ENCODE measurements at places on chromosomes 3 and 15. TPM values are rescaled to one million over a fixed set of nuclear protein-coding genes. Genes with fewer than 3 reads are reported as not detected.
A peak's percentile ranks its signal among the peaks of the same experiment; 100 is the strongest.

The PDE12 gene
- 34.6 TPM for total RNA-seq

The PLSCR2 gene
- not detected for total RNA-seq

The ALPK3 gene
- total RNA-seq: 13.5 TPM

The MOBP gene
- total RNA-seq: 0.95 TPM

The C3orf22 gene
- not detected for total RNA-seq

The CDC25A gene
- total RNA-seq: 15.8 TPM

The MITF gene
- 3.3 TPM for total RNA-seq

The PPP4R2 gene
- total RNA-seq: 61.9 TPM

The HYAL1 gene
- total RNA-seq: 7.1 TPM

The BSN gene
- total RNA-seq: under 0.01 TPM

The SRGAP3 gene
- not detected for total RNA-seq

The ANKRD34C gene
- not detected for total RNA-seq

GRCh38 chr3:110813541-110813940 is 258.1 kb upstream of the NECTIN3 start:
- no peak for DNase-seq

DNA sequence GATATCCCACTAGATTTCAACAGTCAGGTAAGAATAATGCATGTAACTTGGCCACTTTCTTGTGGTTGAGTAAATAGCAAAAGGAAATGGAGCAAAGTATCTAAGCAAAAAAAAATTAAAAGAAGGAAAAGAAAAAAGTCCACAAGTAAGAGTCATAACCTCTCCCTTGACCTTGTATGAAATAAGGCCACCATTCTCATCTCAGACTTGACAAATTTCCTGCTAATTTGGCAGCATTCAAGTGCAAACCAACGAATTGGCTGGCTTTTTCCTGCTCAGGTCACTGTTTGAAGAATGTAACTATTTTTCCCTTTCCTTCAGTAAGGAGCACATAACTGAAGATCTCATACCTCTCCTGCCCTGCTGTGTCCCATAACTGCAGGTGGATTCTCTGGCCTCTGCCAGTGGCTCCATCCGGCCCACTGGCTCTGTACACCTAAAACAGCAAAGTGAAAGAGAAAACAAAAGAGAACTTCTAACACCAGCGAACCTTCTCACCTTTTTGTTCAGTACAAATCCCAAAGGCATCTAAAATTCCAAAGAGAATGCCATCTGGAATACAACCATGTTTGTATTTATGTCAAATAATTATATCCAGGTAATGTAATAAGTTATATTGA is 33.4 kb upstream of the RSL24D1 start:
- DNase-seq: peak; percentile 60

- no peak for DNase-seq
These were observed 85.2 kb downstream of the FMN1 start for GRCh38 chr15:33109345-33109744.

- no peak for DNase-seq
These were observed 54.2 kb downstream of the SENP2 start for GRCh38 chr3:185640308-185640707.

GRCh38 chr15:88491158-88491557 is 23.6 kb downstream of the MRPS11 start:
- DNase-seq: no peak

- DNase-seq: no peak
These were observed 592.4 kb downstream of the EPHA3 start for GRCh38 chr3:89699771-89700170.

GRCh38 chr3:169931747-169932520 is 20.6 kb downstream of the SAMD7 start:
- no peak for DNase-seq

- DNase-seq: no peak
These were observed 48.1 kb downstream of the SUSD5 start for GRCh38 chr3:33170531-33170930.

DNA sequence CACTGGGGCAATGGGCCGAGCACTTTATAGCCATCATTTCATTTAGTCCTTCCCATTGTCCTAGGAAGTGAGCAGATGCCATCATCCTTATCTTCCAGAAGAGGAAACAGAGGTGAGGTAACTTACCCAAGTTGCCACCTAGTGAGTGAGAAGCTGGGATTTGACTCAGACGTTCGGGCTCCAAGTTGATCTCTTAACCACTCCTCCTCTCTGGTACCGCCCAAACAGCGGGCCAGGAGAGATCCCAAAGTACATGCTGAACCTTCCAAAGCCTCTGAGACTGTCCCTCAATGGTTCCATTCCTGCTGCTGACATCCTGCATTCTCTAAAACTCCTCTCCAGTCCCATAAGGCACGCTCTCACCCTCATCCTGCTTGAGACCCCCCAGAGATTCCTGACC is 56.2 kb downstream of the EXOG start:
- no peak for DNase-seq

GRCh38 chr15:78358102-78358870 is 18.1 kb downstream of the CRABP1 start:
- DNase-seq: no peak

DNA sequence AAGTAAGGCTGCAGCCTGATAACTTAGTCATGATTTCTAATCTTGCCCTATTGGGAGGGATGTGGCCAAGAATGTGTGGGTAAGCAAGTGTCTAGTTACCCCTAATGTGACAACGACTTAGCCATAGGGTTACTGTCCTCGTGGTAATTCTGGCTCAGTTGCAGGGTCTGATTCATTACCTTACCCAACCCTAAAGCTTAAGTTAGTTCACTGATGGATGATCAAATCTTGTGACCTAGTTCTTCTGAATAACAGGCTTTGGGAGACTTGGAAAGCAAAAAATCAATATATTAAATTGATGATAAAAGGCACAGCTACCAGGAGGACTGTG is 1.6 kb upstream of the INTS14 start:
- DNase-seq: no peak

GRCh38 chr3:196220587-196220986 is 4.3 kb downstream of the SLC51A start:
- DNase-seq: no peak

DNA sequence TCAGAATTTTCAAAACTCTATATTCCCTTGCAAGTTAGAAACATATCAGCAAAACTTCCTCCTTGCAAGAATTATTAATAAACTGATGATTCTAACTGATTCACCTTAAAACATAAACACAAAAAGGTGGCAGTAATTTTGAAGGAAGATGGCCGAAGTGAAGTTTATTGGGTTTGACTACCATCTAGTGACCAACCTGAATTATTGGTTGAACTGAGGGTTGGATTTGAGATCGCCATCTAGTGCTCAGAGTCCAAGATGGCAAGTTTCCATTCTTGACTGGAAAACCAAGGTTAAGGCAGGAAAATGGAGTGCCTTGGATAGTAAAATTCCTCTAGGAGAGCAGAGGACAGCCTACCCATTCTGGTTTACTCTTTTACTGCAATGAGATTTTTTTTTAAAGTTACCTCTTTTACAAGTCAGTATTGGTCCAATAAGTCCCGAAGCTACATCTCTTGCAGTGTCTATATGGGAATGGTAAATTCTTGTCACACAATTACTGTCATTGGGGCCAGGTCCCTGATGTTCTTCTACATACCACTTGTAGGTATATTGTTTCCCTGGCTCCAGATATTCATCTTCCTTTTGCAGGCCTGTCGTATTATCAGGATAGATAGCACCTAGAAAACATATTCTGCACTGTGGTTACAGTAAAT is 51.6 kb upstream of the CP start:
- peak; percentile 75 for DNase-seq

GRCh38 chr3:170642882-170643601 is 57.2 kb upstream of the SLC7A14 start:
- no peak for DNase-seq

GRCh38 chr15:47139965-47140364 is 577.3 kb upstream of the SEMA6D start:
- no peak for DNase-seq

GRCh38 chr3:174417573-174417972 is 441.6 kb upstream of the NAALADL2 start:
- no peak for DNase-seq

DNA sequence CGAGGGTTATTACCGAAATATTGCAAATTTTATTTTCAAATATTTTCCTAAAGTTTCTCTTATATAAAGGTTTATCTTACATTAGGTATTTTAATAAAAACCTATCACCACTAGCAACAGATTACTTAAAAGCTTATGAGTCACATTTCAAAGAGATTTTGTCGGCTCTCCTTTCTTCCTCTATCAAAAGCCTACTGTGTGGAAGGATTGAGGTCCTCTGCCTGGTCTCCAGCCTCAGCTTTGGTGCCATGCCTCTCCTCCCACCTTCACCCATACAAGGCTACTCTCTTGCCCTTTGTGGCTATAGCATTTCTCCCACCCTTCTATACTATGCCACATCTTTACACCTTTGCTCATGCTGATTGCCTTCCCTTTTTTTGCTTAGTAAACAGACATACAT is 199.3 kb downstream of the TNIK start:
- DNase-seq: no peak

GRCh38 chr3:54845011-54845410 is 82.8 kb downstream of the LRTM1 start:
- DNase-seq: no peak

DNA sequence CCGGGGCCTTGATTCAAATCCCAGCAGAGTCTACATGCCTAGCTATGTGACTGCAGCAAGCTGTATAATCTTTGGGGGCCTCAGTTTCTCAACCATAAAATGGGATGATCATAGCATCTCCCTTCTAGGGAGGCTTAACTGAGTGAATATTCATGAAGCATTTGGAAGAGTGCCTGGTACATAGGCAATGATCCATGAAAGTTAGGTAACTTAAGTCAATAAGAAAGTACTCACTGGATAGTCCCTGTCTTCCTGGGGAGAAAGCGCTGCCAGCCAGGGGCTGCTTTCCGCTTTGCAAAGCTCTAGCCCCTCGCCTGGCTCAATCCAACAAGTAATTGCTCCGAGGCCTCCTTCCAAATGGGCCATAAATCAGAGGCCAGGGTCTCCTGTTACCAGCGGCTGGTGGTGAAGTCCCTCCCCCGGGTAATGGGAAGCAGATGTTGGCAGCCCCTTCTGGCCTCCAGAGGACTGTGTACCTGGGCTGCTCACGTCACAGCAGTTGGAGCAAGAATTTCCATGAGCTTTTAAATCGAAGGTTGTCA is 521.9 kb upstream of the PROK2 start:
- DNase-seq: no peak

DNA sequence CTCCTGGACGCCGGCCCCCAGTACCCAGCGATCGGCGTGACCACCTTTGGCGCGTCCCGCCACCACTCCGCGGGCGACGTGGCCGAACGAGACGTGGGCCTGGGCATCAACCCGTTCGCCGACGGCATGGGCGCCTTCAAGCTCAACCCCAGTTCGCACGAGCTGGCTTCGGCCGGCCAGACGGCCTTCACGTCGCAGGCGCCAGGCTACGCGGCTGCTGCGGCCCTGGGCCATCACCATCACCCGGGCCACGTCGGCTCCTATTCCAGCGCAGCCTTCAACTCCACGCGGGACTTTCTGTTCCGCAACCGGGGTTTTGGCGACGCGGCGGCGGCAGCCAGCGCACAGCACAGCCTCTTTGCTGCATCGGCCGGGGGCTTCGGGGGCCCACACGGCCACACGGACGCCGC is 956 bp downstream of the ZIC1 start:
- no peak for DNase-seq

DNA sequence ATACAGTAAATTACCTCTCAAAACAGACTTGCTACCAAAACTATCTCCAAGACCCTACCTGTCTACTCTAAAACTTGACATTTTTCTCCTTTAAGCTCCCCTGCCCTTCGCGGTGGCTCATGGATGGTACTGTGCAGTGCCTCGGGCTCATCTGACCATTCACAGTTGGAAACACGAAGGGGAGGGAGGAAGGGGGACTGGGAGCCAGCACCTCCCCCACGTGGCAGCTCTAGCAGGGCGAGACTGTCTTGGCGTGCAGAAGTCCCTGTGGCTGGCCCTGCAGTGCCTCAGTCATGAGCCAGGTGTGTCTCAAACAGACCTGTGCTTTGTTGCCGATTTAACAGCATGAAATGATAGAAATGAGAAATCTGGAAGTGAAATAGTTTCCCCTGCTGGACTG is 372.0 kb downstream of the GABRG3 start:
- no peak for DNase-seq

DNA sequence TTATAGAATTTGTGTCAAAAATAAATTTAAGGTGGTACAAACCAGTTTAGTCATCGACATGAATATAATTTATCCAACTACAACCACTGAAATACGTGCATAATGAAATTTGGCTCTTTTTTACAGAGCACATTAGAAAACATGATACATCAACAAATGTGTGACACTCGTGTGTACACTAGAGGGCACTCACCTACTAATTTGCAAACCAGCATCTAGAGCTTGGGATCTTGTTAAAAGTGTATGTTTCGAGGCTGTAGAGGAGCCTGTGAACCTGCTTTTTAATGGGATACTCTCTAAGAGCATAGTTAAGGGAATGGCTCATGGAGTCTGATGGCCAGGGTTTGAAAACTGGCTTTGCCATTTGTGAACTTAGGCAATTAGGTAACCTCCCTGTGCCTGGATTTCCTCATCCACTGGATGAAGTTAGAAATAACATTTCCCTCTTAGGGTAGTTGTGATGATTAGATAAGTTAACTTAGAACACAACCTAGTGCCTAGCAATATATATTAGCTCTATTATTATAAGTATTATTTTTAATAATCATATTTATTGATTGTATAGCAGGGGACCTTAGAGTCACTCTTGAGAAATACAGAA is 8.8 kb upstream of the CPOX start:
- DNase-seq: peak; percentile 19

DNA sequence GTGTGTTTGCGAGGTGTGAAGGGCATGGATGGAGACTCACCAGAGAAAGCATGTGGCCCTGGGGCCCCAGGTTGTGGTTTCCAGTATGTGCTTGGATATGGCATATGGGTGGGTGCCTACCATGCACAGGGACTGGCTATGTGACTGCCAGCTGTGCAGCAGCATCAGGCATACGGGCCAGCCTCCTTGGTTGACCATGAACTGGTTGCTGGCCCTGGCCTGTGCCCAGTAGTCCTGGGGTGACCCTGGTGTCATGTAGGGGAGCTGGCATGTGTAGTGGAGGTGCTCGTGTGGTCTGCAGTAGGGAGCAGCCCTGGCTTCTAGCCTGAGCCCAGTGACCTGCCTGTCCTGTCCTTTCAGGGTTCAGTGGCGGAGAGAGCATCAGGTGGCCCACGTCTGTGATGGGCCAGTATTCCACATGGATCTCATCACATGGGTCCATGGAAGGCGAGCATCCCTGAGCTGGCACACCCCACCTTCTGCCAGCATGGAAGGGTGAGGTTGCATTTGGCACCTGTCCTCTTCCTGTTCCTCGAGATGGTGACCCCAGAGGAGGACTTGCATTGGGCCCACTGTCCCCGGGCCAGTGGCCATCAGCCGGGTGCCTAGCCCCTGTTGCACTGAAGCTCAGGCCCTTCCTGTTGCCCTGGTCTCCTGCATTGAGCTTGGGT is 228.9 kb downstream of the SNRPN start:
- no peak for DNase-seq

Measured in pulmonary artery endothelial cell (primary cell).